Hepatocyte (in vitro differentiated cells): ENCODE measurements at places on chromosomes 1 and 21.

GRCh38 chr1:155062151-155062686 lies 1.3 kb upstream of the EFNA4 start:
- peak; percentile 73 for DNase-seq

DNA sequence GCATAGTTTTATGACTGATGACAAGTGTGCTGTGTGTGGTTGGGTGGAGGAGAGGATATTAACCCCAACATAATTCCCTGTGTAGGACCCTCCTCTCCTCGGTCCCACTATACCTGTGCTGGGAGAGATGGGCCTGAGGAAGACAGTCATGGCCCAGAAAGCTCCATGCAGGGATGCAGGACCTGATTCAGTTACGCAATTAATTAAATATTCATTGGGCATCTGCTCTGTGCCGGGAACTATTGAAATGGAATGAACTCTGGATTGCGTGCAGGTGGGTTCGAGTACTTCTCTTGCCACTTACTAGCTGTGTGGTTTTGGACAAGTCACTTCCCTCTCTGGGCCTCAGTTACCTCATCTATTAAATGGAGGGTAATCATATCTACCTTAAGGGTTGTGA lies 74.6 kb downstream of the CD247 start:
- DNase-seq: no peak

DNA sequence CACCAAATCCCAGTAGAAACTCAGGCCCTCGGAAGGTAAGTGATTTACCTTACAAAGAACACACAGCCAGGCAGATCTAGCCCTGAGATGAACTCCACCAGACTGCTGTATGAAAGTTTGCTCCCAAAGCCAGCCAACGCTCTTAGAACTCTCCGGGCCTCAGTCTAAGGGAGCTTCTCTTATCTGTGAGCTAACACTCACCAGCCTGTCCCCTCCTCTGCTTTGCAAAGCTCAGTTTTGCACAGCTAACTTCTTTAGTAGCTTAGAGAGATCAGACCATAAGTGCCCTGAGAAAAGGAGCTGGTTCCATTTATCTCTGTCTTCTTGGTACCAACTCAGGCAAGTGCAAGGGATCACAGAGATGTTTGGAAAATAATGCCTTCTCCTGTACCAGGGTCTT lies 195.8 kb upstream of the JUN start:
- DNase-seq: peak; percentile 19

GRCh38 chr1:227793948-227794816 lies 21.3 kb upstream of the PRSS38 start:
- DNase-seq: peak; percentile 60

- DNase-seq: no peak
Measured at GRCh38 chr1:32592943-32593342, 53.7 kb downstream of the ZBTB8A start.

DNA sequence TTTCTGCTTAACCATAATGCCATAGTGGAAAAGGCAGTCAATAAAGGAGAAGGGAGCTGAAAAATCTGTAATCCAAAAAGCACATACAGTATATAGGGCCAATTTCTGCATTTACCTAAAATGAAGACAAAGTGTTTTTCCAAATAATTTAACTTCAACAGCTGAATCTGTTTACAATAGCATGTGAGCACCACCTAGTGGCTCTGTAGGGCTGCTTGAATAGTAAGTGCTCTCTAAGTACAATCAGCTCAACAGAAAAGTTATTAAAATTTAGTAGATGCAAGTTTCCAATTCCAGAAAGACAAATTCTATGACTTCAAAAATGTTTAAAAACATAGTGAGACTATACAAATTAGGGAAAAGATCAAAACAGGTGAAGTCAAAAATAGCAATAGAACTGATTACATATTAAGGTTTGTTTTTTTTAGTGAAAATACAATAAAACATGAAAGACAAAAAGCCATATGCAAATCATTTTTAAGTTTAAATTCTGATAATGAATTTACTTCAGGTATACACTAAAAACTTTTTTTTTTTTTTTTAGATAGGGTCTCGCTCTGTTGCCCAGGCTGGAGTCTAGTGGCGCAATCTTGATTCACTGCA lies 220.0 kb downstream of the SETD4 start:
- DNase-seq: peak; percentile 85

DNA sequence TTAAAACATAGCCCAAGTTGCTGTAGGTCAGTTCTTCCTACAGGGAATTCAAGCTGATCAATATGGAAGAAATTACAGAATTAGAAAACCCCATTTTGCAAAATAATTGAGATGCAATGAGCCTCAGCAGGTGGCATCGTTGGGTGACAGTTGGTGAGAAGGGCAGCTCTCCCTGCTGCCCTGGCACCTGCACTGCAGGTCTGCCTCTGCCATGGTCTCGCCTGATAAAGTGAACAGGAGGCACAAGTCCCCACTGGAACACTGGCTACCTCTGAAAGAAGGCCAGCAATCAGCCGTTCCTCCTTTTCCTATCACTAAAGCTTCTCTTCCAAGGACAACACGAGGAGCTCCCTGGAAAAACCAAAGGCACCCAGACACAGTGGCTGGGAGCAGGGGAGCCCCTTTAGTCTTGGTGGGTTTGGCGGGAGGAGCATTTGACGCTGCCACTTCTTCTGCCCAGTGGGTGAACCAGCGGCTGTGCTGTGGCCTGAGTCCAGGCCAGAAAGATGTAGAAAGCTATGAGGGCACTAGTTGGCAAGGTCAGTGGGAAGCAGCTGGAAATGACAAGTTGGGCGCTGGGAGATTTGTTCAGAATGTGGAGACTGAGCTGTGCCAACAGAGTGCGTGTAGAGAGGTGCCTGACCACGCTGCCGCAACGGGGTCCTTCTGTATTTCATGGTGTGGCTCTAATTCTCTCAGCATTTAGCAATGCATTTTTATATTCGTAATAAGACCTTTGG lies 93.1 kb downstream of the RIPK4 start:
- DNase-seq: no peak

GRCh38 chr1:174812016-174812415 lies 187.7 kb upstream of the CACYBP start:
- no peak for DNase-seq
